ENCODE measurements at places on chromosomes 4 and X. TPM values are rescaled to one million over a fixed set of nuclear protein-coding genes. Genes with fewer than 3 reads are reported as not detected.
A peak's percentile ranks its signal among the peaks of the same experiment; 100 is the strongest.

GRCh38 chrX:57929373-57929772, 19.1 kb upstream of the ZXDA start:
- H3K4me3 ChIP-seq = no peak overlapping the region
- no peaks in the 10 kb centered on the region for H3K4me1 ChIP-seq

NPNT gene
- total RNA-seq = 0.33 TPM

RPA4 gene
- 0.46 TPM for total RNA-seq

DNA sequence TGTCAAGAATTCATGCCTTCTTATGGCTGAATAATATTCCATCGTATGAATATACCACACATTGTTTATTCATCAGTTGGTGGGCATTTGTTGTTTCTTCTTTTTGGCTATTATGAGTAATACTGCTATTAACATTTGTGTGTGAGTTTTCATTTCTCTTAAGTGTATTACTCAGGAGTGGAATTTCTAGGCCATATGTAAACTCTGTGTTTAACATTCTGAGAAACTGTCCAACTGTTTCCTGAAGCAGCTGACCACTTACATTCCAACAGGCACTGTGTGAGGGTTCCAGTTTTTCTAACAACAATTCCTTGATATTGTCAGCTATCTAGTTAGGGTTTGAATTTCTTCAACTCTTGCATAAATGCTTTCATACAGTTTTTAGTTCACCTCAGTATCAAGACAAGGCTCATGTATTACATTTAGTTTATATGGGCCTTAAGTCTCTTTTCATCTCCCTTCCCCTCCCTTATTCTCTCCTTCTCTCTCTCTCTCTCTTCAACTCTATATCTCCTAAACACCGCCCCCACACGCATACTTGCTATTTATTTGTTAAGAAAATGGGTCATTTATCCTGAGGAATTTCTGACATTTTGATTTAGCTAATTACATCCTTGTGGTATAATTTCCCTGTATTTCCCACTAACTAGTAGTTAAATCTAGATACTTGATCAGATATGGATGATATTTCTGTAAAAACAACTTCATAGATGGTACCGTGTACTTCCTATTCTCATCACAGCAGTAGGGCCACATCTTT, 77.4 kb downstream of the WDR19 start:
- no peaks in the 10 kb centered on the region for H3K27me3 ChIP-seq
- no peaks in the 10 kb centered on the region for H3K4me1 ChIP-seq
- no peak overlapping the region for H3K4me3 ChIP-seq
- H3K27ac ChIP-seq = no peak overlapping the region
- no peaks in the 10 kb centered on the region for H3K36me3 ChIP-seq
- DNase-seq = no peak

GRCh38 chrX:37825215-37825842, 22.0 kb downstream of the DYNLT3 start:
- no peak overlapping the region for H3K27ac ChIP-seq
- no peaks in the 10 kb centered on the region for H3K4me1 ChIP-seq
- H3K4me3 ChIP-seq = no peak overlapping the region
- no peaks in the 10 kb centered on the region for H3K36me3 ChIP-seq
- peak; percentile 73 for DNase-seq

All from T-cell (primary cell).